ENCODE measurements at places on chromosomes 12 and 14.

- no peak for DNase-seq
Observed at GRCh38 chr14:104676130-104676693, 13.2 kb upstream of the INF2 start.

DNA sequence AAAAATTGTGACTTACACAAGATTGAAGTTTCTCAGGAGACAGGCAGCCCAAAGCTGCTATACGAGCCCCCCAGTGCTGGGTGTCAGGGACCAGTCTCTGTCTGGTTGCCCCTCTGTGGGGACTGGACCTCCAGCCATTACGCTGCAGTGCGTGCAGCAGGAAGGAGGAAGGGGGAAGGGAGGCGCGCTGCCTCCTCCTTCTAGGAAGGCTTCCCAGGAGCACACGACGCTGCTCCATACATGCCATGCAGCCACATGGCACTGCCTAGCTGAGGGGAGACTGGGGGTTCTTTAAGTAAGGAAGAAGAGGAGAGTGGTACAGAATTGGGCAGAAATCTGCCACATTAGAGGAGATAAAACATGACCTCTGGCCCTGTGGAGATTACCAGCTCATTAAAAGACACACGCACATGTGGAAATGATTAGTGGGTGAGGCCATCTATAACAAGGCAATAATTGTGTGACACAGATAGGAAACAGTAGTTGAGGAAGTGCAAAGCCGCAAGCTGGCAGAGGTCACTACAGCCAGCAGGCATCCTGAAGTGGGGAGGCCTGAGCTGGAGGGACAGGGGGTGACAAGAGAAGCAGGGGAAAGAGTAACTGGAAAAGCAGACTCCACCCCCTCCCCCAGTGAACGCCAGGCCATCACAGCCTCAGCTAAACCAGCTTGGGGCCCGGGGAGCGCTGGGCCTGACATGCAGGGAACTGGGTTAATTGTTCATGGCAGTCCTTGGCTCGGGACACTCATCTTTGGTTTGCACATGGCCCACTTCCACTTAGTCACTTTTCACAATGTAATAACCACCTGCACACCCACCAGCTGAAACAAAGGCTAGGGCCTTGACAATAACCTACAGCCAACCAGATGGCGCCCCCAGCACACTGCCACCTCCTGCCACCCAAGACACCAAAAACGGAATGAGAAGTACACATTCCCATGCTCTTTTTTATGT lies 39.6 kb downstream of the CCDC88C start:
- DNase-seq: no peak

DNA sequence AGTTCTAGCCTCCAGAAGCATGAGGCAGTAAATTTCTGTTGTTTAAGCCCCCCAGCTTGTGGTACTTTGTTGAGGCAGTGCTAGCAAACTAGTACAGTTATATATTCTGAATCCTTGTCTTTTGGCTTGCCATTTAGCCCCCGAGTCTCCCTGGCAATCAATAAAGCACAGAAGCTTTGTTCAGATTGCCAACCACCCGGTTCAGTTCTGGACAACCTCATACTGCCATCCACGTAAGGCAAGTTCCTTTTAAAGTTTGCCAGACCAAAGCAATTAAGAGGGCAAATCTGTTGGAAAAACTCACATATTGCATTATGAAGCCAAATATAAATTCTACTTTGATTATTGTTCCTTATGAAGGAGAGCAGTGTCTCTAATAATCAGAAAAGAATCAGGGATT lies 67.1 kb downstream of the RERG start:
- DNase-seq: no peak

DNA sequence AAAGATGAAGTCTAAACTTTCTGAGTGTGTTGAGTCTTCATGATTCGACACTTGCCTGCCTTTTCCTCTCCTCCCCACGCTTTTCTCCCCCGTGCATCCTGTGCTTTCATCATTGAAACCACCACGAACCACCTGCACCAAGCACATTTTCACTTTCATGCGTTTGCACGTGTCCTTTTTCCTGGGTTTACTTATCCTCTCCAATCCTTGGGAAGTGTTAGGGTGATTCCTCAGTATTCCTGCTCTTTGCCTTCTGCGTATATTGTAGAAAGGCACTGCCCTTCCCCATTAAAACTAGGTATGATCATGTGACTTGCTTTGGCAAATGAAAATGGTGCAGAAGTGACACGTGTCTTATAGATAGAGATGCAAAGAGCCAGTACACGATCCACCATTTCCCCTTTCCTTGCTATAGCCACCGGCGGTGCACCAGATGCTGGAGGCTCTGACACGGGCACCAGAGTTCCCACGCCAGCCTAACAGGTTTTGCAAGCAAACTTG lies 106.6 kb downstream of the BRMS1L start:
- DNase-seq: no peak

DNA sequence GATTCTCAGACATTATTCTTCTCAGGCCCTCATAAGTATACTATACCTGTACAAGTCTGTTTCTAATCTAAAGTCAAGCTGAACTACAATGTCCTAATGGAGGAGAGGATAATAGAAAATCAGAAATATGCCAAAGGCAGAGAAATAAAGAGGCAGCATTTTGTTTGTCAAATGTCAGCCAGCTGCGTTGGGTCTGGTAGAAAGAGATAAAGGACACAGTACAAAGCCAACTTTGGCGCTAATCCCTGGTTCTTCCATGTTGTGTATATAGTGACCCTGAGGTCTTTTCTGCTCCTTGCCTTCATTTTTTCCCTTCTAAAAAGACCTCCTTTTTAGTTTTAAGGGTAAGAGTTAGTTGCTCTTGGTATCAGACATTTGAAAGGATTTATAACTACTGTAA lies 103.1 kb downstream of the PRICKLE1 start:
- DNase-seq: no peak

DNA sequence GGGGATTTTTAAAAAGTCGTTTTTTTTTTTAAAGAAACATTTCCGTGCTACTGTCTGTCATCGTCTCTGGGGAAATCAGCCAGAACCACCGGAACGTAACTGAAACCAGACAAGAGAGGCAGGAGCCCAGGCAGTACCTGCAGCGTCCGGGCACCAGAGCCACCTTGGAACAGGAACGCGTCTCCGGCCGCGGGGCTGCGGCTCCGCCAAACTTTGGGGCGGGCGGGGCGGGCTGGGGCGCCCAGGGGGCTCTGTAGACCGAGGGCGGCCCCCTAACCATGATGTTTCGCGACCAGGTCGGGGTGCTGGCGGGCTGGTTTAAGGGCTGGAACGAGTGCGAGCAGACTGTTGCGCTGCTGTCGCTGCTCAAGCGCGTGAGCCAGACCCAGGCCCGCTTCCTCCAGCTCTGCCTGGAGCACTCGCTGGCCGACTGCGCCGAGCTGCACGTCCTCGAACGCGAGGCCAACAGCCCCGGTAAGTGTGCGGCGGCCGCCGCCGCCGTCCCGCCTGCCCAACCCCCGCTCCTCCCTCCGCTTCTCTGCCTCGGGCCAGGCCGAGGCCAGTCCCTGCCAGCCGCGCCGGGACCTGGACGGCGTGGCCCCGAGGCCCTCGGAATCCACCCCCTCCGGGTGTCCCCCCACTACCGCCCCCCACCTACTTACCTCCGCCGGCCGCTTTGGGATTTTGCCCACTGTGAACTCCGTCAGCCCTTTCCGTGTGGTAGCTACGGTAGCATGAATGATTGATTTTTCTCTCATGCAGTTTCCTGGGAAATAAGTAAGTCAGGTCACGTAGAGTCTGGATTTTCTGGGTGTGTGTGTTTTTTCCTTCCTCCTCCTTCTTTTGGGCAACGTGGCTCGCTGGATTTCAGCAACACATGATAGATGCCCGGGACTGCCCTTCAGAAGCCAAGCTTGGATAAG lies 972 bp downstream of the SAMD4A start:
- DNase-seq: no peak

GRCh38 chr12:80400571-80400991 lies 43.5 kb upstream of the PTPRQ start:
- DNase-seq: no peak

GRCh38 chr12:124369055-124369826 lies 74.3 kb downstream of the RFLNA start:
- no peak for DNase-seq

DNA sequence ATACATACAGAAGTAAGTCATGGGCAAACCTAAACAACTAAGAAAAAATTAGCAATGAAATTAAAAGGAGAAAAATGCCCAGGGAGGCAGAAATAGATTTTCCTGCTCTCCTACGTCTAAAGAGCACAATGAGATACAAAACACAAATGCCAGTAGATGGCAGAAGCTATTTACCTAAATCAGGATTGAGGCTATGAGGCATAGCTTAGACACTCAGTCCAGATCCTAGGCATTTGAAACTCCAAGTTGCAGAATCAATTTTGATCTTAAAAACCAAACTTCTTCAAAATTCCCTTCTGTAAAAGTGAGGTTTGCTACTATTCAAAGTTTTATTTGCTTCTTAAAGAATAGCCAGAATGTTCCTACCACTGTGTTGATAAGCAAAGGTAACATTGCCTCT lies 368.6 kb downstream of the DAD1 start:
- DNase-seq: no peak

DNA sequence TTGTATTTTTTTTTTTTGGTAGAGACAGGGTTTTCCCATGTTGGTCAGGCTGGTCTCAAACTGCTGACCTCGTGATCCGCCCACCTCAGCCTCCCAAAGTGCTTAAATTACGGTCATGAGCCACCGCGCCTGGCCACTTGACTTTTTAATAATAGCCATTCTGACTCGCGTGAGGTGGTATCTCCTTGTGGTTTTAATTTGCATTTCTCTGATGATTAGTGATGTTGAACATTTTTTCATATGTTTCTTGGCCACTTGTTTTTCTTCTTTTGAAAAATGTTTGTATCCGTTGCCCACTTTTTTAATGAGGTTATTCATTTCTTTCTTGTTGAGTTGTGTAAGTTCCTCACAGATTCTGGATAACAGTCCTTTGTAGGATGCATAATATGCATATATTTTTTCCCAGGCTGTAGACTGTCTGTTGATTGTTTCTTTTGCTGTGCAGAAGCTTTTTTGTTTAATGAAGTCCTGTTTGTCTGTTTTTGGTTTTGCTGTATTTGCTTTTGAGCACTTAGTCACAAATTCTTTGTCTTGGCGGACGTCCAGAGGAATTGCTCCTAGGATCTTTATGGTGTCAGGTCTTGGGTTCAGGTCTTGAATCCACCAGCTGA lies 10.3 kb upstream of the PGAM5 start:
- DNase-seq: no peak

DNA sequence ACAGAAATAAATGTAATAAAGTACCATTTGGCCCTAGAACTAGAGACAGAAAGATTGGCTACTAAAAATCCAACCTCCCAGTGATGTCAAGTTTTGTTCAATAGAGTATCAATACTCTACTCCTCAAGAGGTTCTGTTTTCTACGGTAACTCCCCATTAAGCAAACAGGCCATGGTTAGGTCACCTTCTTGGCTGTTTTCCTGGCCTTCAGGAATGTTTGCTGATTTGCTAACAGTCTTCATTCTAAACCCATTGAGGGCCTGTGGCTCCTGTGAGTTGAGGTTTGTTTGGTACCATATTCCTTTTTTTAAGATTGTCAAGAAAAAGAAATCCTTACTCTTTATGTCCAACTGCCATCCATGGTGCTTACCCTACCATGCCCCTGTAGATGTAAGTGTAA lies 1022.0 kb upstream of the TMEM132C start:
- DNase-seq: no peak

DNA sequence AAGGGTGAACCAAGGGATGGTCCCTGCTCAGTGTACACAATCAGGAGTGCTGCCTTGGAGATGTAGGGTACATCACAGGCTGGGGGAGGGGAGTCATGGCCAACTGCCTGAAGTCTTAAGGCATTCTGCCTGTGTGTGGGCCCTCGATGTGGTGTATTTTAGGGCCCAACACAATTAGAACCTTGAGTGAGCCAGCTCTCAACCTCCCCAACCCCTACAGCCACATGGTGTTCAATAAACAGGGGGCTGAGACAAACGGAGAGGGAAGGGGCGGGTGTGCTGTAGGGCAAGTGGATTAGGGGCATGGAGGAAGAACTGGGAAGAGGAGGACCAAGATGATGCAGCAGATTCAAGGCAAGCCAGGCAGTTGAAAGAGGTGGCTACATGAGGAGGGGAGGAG lies 8.6 kb upstream of the CHD4 start:
- no peak for DNase-seq

- no peak for DNase-seq
Observed at GRCh38 chr14:99535448-99535847, 54.2 kb downstream of the CCNK start.

- no peak for DNase-seq
Observed at GRCh38 chr12:65022960-65023359, 98.1 kb downstream of the WIF1 start.

DNA sequence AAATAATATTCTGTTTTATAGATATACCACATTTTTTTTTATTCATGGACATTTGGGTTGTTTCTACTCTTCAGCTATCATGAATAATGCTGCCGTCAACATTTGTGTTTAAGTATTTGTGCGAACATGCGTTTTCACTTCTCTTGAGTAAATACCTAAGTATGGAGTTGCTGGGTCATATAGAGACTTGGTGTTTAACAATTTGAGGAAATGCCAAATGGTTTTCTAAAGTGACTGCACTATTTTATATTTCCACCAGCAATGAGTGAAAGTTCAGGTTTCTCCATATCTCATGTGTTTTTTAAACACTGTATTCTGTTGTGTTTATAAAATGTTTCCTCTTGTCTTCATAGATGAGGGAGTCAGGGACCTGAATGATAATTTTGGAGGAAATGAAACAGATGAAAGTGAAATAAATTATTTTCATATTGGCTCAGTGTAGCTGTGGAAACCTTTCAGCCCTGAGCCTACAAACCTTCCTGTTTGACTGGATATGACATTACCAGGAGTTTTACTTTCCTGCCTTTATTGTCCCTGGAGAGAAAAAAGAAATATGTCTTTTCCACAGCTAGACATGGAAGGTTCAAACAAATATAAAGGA lies 26.3 kb downstream of the DAAM1 start:
- DNase-seq: no peak

DNA sequence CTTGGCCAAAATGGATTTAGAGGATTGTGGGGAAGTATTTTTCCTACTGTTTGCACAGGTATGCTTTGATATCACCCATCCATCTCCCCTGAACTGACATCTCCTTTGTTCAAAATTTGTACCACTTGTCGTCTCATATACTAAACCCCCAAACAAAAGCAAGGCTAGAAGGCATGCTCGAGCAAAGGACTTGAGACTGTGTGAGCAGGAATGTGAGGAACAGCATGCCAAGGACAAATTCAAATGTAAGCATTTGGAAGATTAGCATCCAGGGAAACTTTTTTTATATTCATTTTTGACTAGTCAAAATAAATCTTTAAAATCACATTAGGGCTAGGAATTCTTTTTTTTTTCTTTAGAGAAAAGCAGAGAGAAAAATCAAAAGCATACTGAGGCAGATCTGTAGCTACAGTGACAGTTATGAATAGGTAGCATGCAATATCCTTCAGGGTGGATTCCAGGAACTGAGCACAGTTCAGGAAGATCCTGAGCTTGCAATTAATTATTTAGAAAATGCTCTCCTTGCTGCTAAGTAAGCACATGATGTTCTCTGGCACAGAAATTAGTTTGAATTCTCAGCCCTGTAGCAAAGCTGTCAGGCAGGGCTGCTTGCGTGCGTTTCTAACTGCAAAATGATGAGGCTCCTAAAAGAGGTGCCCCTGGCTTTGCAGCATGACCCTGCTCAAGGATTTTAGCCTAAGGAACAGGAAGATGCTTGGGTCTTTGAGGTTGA lies 327.7 kb downstream of the LRIG3 start:
- DNase-seq: no peak

Measured in NCI-H187 (cell line).